ENCODE measurements at places on chromosomes 6 and 20. TPM values are rescaled to one million over a fixed set of nuclear protein-coding genes. Genes with fewer than 3 reads are reported as not detected.

GRCh38 chr6:142756215-142756630 is 188.8 kb downstream of the HIVEP2 start:
- no peaks in the 10 kb centered on the region for H3K36me3 ChIP-seq
- no peak overlapping the region for H3K27ac ChIP-seq
- H3K27me3 ChIP-seq: no peaks in the 10 kb centered on the region
- no peaks in the 10 kb centered on the region for H3K4me1 ChIP-seq

- no peaks in the 10 kb centered on the region for H3K36me3 ChIP-seq
- H3K27ac ChIP-seq: no peak overlapping the region
- no peaks in the 10 kb centered on the region for H3K27me3 ChIP-seq
- no peaks in the 10 kb centered on the region for H3K4me1 ChIP-seq
Measured at GRCh38 chr6:95185874-95186273, 391.5 kb upstream of the MANEA start.

DNA sequence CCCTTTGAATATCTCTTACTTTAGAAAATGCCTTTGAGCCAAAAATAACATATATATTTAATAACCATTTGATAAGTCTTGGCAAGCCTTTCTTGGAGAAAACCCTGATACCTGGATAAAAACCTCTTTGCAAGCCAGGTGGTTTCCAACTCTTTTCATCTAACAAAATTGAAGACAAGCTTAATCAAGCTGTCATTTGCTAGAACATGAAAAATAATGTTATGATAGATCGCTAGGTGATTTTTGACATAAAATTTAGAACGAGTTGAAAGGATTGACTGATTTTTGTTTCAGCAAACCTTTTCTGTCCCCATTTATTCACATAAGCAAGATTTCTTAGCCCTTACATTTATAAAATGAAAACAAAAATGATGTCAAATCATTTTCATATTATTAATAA is 44.6 kb downstream of the ABRACL start:
- DNase-seq: no peak
- no peak overlapping the region for H3K4me3 ChIP-seq
- H3K4me1 ChIP-seq: no peaks in the 10 kb centered on the region
- H3K27ac ChIP-seq: no peak overlapping the region

DNA sequence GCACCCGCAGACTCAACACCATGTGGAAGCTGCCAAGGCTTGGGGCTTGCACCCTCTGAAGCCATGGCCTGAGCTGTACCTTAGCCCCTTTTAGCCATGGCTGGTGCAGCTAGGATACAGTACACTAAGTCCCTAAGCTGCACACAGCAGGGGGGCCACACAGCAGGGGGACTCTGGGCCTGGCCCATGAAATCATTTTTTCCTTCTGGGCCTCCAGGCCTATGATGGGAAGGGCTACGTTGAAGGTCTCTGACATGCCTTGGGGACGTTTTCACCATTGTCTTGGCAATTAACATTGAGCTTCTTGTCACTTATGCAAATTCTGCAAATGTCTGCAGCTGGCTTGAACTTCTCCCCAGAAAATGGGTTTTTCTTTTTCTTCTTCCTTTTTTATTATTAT is 103.3 kb downstream of the SLC16A10 start:
- no peak overlapping the region for H3K4me3 ChIP-seq
- DNase-seq: no peak
- no peaks in the 10 kb centered on the region for H3K27me3 ChIP-seq
- H3K27ac ChIP-seq: no peak overlapping the region
- H3K36me3 ChIP-seq: no peaks in the 10 kb centered on the region
- no peaks in the 10 kb centered on the region for H3K4me1 ChIP-seq

DNA sequence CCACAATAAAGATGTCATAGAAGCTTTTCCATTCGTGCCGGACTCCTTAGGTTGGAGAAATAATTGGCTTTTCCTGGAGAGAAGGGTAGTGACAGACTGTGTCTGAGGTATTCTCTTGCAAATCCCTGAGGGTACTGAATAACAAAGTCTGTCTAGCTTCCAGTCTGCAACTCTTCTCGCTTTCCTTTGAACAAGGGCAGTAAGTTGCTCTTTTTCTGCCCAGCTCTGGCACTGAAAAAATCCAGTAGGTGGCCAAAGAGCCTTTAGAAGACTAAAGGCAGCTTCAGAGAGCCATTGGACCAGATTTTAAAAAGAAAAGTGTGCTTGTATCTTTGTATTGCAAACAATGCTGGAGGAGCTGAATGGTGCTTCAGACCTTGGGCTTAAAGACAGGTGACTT is 20.7 kb upstream of the RREB1 start:
- H3K27me3 ChIP-seq: no peaks in the 10 kb centered on the region
- H3K4me1 ChIP-seq: no peaks in the 10 kb centered on the region
- peak overlapping the region; percentile 68 for H3K27ac ChIP-seq
- peak overlapping the region; percentile 33 for H3K4me3 ChIP-seq

DNA sequence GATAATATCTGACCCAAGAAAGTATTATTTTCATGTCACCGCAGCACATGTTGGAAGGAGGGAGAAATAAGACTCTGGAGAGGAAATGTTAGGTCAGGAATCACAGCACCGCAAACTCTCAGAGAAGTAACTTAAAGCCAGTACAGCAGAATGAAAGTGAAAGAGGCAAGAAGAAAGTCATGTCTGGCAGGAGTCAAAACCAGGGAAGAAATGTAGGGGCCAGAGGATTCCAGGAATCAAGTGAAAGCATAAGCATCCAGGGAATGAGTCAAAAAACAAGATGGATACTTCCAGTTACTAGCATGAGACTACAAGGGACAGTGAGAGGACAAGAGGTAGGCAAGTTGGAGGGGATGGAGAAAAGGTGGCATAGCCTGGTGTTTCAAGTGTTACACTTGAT is 80.4 kb downstream of the AK9 start:
- no peak overlapping the region for H3K27ac ChIP-seq
- H3K27me3 ChIP-seq: no peaks in the 10 kb centered on the region
- DNase-seq: no peak
- H3K36me3 ChIP-seq: no peaks in the 10 kb centered on the region
- H3K4me3 ChIP-seq: no peak overlapping the region

DNA sequence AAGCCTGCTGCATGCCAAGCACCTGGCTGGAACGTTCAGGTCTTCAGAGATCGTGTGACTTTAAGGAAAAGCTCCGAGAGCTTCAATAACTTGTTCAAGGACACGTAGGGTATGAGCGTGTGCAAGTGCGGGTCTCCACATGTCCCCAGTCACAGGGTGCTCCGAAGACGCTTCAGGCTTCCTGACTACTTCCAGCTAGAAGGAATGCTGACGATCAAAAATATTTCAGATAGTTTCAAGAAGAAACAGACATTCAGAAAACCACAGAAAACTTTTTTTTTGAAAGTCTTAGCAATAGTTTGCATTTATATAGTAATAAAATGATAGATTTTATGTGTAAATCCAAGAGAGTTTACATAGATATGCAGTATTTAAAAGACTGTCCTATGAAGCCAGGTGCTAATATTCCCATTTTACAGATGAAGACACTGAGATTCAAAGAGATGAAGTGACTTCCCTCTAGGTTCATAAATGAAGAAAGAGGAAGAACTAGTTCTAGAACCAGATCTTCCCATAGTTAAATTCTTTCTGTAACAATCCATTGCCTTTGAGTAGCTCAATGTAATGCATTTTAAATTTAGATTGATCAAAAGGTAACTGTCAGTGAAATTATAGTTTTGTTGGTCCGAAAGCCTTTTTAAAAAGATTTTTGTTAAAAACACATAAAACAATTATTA is 247.6 kb downstream of the MYLK4 start:
- no peak overlapping the region for H3K4me3 ChIP-seq
- H3K36me3 ChIP-seq: no peaks in the 10 kb centered on the region
- no peak overlapping the region for H3K27ac ChIP-seq

The OLIG3 gene
- not detected for polyA plus RNA-seq

DNA sequence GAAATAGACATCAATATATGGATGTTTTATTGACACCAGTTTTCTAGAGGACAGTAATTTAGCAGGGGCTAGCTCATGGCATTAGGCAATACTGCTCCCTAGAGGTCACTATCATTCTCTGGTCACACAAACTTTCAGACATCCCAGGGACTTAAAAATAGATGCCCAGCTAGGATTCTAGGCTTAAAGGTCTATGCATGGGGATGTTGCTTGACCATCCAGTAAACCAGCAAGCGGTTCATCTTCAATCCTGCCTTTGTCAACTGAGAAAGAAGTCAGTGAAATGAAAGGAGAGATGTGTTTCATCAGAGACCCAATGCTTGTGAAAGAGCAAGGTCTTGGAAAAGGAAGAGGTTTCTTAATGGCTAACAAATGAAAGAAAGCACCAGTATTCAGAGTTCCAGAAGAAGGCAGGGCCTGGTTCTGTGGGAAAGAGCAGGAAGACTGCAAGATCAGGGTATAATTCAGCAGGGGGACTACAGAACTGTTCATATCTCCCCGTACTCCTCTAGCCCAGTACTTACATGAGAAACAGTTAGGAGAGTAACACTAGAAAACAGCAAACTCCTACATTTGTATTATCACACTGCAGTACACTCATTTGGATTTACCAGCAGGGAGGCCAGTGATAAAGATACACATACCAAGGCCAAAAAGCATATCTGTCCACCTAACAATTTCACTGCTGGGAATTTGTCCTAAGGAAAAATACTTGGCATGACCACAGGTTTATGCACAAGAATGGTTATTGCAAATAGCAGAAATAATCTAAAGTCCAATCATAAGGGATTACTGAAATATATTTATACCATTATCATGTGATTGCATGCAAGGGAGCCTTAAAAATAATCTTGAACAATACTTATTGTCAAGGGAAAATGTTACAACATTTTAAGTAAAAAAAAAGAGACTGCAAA is 151.4 kb upstream of the LAMA2 start:
- no peak overlapping the region for H3K27ac ChIP-seq
- DNase-seq: no peak
- peaks cover 2% of the 10 kb centered on the region for H3K4me1 ChIP-seq

- DNase-seq: no peak
- no peaks in the 10 kb centered on the region for H3K27me3 ChIP-seq
- no peaks in the 10 kb centered on the region for H3K4me1 ChIP-seq
- H3K36me3 ChIP-seq: no peaks in the 10 kb centered on the region
- H3K4me3 ChIP-seq: no peak overlapping the region
Measured at GRCh38 chr20:11235058-11235457, 561.3 kb upstream of the JAG1 start.

Measured in ovary (tissue), 10 donors.